Mucosa of gallbladder (tissue), 1 donor: ENCODE measurements at places on chromosomes 7 and 10.

DNA sequence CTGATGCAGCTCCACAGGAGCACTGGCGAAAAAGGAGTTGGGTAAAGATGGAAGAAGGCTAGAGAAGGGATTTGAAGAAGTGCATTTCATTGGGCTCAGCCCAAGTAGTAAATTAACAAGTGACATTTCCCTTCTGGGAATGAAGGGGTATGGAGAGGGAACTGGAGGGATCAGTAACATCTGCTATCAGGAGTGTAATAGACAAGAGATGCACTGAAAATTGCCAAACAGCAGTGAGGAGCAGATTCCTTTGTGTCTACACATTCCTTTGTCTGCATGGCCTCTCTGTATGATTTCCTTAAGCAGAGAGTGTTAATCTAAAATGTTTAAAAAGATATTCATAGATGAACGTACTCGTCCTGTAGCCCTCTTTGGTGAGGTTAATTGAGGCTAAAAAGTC, 148.2 kb upstream of the FERD3L start:
- DNase-seq: no peak

- DNase-seq: no peak
These were observed 43.0 kb downstream of the SRPK2 start for GRCh38 chr7:105345725-105346124.

DNA sequence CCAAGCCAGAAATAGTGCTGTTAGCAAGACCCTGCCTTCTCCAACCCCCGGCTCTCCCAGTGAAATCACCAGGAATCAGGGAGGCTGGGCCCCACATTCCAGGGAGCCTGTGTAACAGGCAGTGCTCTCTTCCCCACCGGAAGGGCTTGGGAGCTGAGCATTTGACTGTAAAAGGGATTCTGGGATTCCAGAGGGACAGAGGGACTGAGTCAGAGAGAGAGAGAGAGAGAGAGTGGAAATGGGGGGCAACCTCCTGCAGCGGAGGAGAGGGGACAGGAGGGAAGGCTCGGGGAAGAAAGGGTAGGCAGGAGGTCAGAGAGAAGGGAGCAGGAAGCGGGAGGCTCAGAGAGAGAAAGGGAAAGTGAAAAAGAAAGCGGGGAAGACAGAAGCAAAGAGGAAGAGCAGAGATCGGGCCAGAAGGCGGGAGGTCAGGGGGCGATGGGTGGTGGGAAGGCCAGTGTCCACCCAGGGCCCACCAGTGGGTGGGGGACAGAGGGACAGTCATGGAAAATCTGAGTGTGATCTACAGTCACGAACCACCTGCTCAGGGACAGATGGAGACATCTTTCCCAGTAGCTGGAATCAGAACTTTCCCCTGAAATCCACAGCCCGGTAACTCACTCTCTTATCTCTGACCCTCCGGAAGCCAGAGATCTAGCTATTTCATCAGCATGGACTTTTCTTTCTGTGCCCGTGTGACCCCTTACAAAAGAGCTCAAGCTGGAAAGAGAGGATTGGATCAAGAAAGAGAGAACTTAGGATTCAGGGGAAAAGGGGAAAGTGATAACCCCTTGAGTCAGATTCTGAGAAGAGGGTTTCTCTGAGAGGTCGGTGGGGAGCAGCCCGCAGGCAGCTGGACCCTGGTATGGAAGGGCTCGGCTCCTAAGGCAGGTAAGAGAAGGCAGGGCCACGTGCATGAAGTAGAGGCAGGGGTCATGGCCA, 4.6 kb upstream of the SERPINE1 start:
- DNase-seq: peak; percentile 66

GRCh38 chr7:122364761-122365280, 60.3 kb upstream of the FEZF1 start:
- no peak for DNase-seq

- no peak for DNase-seq
These were observed 456.8 kb upstream of the NRP1 start for GRCh38 chr10:33791272-33791660.

DNA sequence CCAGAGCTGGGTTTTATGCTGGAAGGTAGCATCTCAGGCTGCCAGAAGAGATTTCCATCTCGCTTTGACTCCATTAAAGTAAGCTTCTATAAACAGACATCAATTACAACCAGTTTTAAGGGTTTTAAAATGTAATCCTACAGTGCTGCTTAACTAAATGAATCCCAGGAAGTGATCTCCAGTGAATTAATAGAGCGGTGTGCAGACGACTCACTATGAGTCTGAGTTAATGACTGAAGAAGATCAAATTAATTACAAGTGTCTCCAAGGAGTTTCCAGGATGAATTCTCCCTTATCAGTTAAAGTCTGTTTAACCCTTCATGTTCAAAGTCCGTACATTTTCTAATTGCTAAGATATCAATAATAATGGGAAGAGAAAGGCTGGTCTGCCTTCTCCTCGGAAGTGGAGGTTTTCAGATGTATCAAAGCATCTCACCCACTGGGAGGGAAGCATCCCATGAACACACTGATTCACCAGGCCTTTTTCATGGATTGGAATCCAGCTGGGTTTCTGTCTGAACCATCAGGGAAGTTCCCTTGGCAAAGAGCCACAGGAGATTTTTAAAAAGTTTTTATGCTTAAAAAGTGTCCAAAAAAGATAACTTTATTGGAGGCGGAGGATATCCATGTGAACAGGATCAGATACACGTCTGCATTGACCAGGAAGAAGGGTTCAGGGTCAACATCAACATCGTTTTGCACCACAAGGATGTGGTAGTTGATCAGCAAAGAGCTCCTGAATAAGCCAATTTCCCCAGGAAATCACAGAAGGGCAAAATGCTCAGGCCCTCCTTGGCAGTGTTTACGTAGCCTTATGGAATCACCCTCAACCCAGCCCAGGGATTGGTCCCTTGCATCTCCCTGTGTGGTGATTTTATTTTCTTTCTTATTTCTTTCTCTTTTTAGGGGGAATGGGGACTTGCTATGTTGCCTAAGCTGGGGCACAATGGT, 288.2 kb downstream of the POU6F2 start:
- DNase-seq: no peak

DNA sequence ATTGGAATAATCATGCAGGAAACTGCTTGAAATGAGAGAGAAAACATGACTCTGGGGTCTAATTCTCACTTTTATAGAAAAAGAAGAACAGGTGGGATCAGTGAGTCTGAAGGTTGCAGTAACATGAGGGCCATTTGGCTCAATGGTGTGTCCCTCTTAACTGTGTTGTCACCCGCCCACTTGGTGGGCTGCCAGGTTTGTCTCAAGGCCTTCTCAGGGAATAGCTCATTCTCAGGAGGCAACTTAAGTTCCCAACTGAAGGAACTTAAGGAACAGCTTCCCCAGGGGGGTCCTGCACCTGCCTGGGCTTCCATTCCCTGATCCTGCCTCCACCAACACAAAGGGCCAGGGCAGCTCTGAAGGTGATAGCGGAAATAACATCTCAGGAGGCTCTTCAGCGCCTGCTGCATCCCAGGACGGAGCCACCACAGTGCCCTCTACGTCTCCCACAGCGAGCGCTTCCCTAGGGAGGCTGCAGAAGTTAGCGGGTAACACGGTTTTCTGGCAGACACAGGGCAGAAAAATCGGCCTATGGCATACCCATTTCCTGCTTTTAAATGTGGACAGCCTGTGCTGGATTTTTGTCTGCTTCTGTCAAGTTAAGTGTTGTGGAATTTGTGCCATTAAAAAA, 88.8 kb downstream of the ZRANB1 start:
- DNase-seq: no peak

DNA sequence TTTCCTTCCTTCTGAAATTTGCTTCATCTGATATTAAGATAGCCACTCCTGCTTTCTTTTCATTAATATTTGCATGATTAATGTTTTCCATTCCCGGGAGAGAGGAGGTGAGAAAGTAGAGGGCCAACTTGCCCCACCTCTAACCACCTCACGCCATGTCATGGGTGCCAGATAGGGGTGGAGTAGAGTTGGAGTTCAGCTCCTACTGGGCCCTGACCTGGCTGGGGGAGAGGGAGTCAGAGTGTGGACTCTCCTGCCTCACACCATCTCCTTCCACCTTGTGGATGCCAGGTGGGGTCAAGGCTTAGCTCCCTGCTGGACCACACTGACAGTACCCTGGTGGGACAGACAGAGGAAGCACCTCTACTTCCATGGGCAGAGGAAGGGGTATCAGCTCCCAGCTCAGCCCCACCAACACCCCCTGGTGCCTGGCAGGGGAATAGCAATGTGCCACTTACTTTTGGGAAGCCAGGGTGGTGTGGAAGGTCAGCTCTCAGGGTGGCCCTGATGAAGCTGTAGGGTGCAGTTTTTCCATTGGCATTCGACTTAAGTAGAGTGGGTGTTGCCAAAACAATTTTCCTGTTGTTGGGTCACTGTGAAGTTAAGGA, 28.0 kb downstream of the CHST12 start:
- DNase-seq: no peak

- DNase-seq: no peak
These were observed 18.0 kb downstream of the GRID1 start for GRCh38 chr10:86348321-86349210.

GRCh38 chr7:12226756-12227155, 15.7 kb downstream of the TMEM106B start:
- no peak for DNase-seq

GRCh38 chr7:125370502-125370901, 440.9 kb upstream of the POT1 start:
- DNase-seq: no peak

DNA sequence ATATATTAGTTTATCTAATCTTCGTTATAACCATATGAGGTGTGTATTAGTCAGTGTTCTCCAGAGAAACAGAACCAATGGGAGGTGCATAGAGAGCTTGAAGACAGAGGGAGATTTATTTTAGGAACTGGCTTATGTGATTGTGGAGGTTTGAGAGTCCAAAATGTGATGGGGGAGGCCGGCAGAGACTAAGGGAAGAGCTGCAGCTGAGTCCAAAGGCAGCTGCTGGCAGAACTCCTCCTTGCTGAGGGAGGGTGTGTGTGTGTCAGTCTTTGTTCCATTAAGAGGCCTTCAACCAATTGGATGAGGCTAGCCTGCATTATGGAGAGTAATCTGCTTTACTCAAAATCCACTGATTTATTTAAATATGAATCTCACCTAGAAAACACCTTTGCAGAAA, 165.1 kb downstream of the SH3PXD2A start:
- DNase-seq: no peak

GRCh38 chr7:138654616-138655015, 46.5 kb downstream of the SVOPL start:
- DNase-seq: no peak

GRCh38 chr7:98321301-98321700, 39.8 kb downstream of the BRI3 start:
- DNase-seq: no peak

DNA sequence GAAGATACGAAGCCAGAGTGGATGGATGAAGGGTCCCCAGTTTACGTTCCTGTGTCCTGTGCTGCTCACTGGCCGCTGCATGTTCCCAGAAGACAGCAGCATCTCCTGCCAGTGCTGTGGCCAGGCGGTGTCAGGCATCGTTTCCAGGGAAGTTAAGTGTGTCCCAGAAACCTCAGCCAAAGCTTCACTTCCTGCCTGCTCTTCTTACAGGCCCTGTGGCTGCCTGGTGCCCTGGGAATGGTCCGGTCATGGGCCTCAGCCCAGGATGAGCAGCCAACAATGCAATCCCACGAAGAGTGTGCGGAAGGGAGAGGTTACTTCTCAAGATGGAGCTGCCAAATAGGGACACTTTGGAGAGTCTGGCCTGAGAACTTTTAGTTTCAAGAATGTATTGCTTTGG, 99.7 kb upstream of the TARP start:
- no peak for DNase-seq

GRCh38 chr7:96734343-96734742, 24.7 kb upstream of the SEM1 start:
- DNase-seq: no peak

GRCh38 chr10:133388236-133388972, 5.6 kb upstream of the MTG1 start:
- no peak for DNase-seq

GRCh38 chr10:24483701-24484100, 240.0 kb downstream of the ARHGAP21 start:
- DNase-seq: peak; percentile 85

- no peak for DNase-seq
These were observed 60.4 kb downstream of the KLRG2 start for GRCh38 chr7:139423091-139423490.
